ENCODE measurements at places on chromosomes 1 and 21.

DNA sequence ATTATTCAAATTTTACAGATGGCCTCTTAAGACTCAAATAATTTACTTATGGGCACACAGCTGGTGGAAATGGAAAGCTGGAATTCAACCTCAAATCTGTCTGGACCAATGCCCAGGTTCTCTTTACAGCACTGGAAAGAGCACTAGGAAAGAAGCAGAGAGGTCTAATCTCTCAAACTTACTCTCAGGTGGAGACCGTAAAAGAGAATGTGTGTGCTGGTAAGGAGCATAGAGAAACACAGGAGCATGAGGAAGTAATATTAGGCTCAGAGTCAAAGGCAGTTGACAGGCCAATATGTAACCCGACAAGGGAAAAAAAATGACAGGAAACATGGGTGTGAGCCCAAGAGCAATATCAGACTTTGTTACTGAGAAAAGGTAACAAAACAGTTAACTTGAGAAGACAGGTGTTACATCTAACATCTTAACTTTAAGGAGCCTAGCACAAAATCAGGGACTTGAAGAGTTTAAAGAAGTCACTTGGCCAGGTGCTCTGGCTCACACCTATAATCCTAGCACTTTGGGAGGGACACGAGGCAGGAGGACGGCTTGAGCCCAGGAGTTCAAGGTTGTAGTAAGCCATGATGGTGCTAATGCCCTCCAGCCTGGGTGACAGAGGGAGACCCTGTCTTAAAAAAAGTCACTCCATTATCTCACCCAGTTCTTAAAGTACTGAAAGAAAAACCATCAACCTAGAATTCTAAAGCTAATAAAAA, 20.7 kb downstream of the PPP1R15B start:
- no peak for DNase-seq

GRCh38 chr1:28208818-28209441, 23.9 kb downstream of the DNAJC8 start:
- DNase-seq: peak; percentile 63

DNA sequence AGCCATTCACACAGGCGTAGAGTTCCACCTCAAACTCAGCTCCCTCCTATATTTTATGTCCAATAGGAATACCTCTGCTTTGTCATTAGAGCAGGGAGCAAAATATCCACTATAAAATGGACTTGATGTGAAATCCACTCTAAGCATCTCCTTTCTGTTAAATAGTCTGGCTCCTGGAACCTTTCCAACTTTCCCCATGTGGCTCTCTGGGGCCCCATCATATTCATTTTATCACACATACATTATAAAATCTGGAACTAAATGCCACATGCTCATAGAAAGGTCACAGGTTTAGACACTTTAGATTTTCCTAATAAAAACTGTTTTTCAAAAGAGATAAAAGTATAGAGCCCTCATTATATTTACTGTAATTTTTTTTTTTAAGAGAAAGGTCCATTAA, 82.1 kb downstream of the PTPN14 start:
- no peak for DNase-seq

DNA sequence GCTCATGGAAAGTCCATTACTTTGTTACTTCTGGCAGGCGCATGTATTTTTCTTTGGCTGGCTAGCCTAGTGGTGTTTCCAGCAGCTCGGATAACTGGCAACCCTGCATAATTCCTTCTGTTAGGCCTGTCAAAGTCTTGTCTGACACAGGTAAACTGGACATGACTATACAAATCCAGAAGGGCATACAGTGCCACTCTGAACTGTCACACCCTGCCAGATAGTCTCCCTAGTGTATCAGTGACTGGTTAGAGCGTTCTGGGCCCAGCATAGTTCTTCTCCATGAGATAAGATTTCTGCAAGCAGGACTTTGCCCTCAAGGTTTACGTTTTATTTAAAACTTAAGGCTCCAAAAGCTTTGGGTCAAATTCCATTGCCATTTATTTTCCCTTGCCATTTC, 177.7 kb upstream of the GORAB start:
- DNase-seq: no peak

GRCh38 chr1:151714820-151715725, 1.5 kb downstream of the CELF3 start:
- DNase-seq: no peak

DNA sequence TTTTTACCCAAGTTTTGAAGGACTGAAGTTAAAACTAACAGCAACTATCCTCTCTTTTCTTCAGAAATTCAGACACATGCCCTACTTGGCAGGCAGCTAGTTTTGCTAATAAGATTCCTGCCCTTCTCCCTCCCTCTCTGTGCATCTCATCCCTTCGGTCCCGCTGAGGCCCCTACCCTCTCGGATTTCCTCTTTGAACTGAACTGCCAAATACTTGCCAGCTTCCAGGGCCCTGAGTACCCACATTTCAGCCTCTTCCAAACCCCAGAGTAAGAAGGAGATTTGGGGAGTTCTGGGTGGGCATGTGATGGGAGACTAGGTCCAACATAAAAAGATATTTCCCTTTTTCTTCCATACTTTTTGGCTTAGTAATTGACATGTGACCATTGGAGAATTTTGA, 116.5 kb upstream of the JUN start:
- no peak for DNase-seq

DNA sequence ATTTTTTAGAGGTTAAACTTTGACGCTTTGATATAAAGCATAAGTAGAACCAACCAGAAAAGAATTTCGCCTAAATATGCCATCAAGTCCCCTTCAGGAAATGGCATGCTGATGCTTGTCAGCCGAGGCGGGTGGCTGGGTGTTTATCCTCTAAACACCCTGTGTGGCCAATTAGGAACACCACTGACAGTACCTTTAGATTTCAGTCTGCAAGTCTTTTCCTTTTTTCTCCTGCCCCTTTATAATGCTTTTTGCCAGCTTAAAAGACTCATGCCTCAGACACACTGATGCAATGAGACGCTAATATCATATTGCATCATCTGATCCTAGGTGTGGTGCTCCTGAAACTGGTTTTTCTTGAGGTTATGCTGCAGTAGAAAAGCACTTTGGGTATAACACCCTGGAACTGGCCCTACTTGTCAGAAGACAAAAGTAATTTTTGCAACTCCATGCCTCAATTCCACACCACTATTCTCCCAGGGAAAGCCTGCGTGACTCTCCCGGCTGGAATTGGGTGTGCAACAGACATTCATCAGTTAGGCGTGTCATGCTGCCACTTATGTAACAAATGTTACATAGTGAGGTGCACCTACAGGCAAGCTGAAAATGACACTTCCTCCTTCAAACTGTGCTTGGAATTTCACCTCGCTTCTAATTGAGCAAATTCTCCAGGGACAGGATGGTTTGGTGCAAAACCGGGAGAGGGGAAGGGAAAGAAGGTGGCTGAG, 2.0 kb upstream of the RCC2 start:
- no peak for DNase-seq
